ENCODE measurements at places on chromosomes 16 and 17.

- no peak for DNase-seq
Observed at GRCh38 chr16:11780991-11781680, 15.9 kb downstream of the ZC3H7A start.

DNA sequence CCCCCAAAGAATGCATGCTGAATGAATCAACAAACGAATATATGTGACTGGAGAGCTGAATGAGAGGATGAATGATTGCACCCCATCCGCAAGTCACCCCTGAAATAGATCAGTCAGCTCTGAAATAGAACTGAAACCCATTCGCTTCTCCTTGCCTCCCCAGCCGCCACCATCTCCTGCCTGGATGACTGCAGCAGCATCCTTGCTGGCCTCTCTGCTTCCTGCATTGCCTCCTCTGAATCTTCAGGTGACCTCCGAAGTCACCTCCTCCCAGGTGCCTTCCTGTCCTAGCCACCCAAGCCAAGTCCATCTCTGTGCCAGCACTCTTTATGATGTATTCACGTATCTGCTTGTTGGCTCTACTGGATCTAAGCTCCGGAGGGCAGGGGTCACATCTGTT, 288.3 kb downstream of the CPPED1 start:
- DNase-seq, result no peak

GRCh38 chr17:82246365-82247181, 17.7 kb downstream of the SLC16A3 start:
- no peak for DNase-seq

GRCh38 chr17:47192554-47192953, 3.5 kb upstream of the CDC27 start:
- DNase-seq, result peak; percentile 26

DNA sequence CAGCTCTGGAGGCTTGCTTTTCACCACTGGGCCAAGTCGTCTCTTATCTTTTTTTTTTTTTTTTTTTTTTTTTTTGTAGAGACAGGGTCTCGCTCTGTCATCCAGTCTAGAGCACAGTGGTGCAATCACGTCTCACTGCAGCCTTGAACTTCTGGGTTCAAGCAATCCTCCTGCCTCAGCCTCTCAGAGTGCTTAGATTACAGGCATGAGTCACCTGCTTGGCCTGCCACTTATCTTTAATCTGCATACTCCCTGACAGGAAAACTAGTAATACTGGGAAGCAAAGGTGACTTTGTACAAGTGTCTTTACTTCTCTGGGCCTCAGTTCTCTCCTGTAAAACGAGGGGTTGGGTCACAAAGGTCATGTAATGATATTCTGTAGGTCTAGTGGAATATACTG, 15.0 kb downstream of the NTN1 start:
- DNase-seq, result no peak

- DNase-seq, result no peak
Observed at GRCh38 chr17:15958484-15958854, 13.5 kb downstream of the ADORA2B start.

DNA sequence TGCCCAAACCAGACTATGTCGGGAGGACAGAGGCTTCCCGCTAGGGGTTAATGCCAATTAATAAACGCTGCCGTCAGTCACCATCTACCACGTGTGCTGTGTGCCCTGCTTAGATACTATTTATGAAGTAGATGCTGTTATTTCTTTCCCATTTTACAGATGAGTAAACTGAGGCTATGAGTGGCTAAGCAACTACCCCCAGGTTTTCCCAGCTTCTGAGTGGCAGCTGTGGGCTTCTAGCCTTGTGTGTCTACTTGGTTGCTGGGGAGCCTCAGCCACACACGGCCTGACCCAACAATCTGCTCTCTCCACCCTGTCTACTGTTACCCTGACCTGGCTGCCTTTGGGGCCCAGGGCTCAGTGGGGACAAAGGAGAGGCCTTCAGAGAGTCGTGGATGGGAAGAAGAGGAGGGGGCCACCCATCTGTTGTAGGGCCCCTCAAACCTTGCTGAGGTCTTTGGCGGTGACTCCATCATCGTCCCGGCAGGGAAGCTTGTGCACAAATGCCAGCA, 7.1 kb downstream of the GIT1 start:
- no peak for DNase-seq

DNA sequence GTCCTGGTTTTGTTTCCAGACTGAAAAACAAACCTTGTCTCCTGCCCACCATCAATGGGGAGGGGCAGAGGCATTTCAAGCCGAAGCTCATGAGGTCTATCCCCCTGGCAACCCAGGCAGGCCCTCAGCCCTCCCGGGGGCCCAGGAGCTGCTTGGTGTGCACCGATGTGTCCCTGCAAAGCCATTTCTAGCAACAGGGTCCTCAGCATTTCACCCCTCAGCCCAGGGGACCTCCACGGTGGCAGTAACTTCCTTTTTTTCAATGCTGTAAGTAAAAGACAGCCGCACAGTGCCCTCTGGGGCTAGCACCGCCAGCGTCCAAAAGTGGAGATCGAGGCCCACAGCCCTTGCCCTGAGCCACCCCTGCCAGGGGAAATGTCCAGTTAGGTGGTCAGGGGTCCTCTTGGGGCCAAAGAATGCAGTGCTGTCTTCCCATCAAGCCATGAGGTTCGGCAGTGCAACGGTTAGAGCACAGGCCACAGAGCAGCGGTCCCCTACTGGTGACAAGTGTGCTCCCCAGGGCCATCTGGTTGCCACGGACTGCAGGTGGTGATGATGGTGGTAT, 79.9 kb downstream of the LITAF start:
- DNase-seq, result no peak

- DNase-seq, result no peak
Observed at GRCh38 chr16:66175636-66176035, 190.9 kb upstream of the CDH5 start.

DNA sequence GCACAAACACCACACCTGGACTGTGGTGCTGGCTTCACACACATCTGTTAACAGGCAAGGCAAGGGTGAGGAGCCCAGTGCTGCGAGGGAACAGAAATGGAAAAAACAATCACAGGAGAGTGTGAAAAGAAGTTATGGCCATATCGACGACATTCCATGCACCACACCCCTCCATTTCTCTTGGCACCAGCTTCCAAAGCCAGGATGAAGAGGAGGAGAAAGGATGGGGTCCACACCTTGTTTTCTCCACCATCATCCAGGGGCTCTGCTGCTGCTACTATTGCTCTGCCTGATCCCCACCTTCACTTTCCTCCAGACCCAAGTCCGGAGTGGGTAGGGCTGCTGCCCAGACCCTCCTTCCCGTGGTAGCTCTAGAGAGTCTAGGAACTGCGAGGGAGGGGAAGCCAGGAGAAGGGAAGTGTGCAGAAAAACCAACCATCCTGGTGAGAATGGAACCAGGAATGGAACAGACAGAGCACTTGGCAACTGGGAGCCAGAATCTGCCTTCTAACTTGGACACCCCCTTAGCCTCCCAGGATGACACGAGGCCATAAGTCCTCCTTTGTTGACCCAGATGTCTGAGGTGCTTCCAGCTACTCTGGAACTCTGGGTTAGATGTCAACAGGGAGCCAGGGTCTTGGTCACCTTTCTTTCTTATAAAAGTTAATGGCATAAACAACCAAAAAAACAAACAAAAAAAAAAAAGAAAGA, 1.2 kb upstream of the PROCA1 start:
- no peak for DNase-seq

DNA sequence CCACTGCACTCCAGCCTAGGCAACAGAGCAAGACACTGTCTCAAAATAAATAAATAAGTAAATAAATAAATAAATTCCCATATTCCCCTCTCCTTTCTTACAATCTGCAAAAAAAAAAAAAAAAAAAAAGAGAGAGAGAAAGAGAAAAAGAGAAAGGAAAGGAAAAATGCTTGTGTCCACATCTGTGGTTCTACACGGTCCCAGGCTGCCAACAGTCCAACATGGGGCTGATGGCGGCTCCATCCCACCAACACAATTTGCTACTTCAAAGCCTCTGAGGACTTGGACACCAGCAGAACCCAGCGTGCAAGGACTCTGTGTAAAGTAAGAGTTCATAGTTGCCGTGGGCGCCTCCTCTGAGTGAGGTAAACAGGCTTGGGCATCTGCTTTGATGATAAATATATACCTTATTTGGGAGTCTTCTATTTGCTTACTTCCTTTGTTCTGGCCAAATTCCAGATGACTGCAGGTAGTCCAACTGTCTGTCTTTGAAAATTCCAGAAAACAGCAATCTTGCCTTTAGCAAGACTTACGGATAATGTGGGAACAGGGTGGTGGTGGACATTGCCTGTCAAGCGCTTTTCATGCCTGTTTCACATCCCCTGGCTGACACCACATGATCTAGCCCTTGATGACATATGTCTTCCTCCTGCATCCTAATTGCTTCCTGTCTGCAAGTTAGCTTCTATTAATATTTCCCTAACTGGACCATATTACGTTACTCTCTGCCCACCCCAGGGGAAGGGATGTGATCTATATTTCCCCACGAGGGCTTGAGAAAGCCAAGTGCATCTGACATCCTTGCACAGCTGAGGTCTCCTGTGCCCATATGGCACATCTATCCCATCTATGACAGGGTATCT, 10.1 kb downstream of the LITAF start:
- DNase-seq, result no peak

DNA sequence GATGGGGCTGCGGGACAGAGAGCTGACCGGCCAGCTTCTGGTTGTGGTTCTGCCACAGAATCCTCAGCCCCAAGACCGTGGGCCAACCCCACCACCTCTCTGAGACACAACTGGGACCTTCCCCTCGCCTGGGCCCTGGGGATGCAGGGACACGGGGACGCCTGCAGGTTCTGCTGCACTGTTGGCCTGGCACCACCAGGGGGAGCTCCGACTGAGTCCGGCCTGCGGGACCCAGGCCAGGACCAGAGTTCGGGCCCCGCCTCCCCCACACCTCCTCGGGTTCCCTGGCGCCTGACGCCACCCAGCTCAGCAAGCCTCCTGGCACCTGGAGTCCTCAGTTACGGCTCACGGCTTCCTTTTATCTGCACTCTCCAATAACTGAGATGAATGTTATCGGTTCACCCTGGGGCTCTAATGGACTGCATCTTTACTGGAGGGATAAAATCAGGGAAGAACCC, 27.3 kb downstream of the TBC1D16 start:
- peak; percentile 71 for DNase-seq

GRCh38 chr17:7238420-7239090, 702 bp downstream of the PHF23 start:
- DNase-seq, result peak; percentile 32

DNA sequence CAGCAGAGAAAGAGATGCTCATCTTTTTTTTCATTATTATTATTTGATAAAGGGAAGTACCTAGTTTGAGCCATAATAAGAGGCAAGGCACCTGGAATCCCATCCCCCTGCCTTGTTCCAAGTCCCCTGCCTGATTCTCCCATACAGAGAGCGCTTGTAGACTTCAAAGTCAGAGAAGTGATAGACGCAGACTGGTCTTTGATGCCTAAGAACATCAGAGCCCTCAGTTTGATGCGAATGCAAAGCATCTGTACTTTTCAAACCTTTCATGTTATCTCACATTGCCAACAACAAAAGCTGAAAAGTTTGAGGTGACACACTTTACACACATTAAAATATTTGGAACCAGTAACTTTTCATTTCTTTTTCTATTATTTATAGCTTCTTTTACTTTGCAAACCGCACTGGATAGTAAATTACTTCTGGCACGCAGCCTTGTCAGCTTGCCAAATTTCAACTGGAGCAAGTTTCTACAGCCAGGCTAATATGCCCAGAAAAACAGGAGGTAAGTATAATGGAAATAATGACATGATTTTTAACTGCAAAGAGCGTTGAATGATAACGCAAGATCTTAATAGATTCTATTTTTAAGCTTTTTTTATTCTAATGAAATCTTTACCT, 5.9 kb upstream of the UTP6 start:
- DNase-seq, result no peak

DNA sequence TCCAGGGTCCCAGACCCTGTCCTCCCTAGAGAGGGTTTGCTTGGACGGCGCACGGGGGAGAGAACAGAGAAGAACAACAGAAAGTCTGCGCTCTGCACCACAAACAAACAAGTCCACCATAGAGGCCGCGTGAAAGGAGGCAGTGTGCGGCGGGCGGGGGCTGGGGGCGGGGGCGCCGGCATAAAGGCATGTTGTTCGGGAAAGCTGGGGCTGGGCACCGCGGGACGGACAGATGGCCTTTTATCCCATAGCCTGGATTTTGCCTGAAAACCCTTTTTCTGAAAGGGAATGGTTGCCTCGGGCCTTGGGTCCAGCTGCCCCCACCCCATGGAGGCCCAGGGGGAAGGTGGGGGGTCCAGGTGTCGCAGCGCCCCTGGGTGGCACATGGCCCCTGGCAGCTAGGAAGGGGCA, 26.0 kb downstream of the FA2H start:
- no peak for DNase-seq

DNA sequence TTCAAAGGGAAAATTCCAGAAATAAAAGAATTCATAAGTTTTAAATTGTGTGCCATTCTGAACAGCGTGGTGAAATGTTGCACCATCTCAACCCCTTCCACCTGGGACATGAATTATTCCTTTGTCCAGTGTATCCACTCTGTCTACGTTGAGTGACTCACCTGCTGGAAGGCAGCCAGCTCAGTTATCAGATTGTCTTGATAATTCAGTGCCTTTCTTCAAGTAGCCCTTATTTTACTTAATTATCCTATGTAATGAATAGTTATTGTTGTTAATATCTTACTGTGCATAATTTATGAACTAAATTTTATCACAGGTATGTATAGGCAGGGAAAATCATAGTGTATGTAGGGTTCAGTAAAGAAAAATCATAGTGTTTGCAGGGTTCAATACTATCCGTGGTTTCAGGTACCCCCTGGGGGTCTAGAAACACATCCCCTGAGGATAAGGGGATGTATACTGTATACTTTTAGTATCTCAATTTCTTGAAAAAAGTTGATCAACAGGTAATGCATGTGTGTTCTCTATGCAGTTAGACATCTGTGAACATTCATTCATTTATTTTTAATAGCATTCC, 7.7 kb upstream of the PCTP start:
- no peak for DNase-seq

DNA sequence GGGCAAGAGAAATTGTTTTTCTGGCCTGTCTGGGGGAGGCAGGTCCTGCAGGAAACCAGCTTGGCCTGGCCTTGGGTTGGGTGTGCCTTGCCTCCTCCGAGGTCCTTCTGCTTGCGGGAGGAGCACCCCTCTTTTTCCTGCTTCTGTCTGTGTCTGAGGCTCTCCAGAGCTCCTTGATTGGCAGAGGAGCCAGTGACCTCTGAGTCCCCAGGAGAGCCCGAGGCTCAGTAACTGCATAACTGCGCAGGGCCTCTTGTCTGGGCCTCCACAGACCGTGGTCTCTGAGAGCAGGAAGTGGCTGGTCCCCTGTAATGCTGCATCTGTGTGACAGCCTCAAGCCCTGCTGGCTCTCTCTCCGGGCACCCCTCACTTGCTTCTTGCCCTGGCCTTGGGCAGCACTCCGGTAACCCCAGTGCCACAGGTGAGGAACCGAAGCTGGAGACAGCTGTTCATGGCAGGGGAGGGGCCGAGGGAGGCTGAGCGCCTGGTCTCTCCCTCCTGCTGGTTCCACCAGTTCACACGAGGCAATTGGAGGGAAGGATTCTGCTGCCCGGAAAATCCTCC, 1.6 kb downstream of the CAPN15 start:
- peak; percentile 17 for DNase-seq

DNA sequence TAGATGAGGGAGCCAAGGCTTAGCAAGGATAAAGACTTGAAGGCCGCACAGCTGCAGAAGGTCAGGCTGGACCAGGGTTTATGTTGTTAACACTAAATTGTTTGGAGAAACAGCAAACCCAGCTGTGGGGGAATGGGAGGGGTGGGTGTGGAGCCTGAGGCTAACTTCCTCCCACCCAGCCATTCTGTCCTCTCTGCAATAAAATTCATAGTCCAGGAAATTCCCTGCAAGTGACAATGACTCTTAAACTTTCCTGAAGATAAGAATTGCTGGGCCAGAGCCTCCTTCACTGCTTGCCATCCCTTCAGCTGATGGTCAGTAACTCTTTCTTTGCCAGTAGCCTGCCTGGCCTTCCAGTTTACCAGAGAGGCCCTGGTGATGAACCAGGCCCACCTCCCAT, 19.4 kb upstream of the ATP5MC1 start:
- DNase-seq, result no peak
